NCI-H1694 treated with DMSO at 0.1 percent for 48 hours (cell line): ENCODE measurements at places on chromosomes 4 and X.

GRCh38 chr4:103091601-103092223 is 7.9 kb downstream of the BDH2 start:
- peak; percentile 53 for DNase-seq

DNA sequence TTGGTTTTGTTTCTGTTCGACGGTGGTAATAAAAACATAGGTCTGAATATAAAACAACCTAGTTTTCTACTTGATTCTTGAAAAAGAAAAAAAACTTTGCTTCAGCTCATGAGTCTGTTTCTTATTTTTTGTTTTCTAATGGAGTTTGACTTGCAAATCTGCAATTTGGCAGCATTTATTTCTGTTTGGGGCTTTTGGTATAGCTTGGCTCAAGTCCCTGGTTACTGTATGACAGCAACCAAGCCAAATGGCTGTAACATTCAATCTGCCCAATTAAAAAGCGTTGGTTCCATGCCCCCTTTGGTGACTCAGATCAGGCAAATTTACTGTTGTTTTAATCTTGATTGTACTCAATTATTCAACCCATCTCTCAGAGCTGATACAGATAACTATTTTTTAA is 263.4 kb downstream of the GRIA3 start:
- no peak for DNase-seq

- no peak for DNase-seq
These were observed 65.5 kb upstream of the TRIM2 start for GRCh38 chr4:153138736-153139135.

GRCh38 chr4:123913598-123913997 is 517.0 kb downstream of the SPRY1 start:
- DNase-seq = no peak

DNA sequence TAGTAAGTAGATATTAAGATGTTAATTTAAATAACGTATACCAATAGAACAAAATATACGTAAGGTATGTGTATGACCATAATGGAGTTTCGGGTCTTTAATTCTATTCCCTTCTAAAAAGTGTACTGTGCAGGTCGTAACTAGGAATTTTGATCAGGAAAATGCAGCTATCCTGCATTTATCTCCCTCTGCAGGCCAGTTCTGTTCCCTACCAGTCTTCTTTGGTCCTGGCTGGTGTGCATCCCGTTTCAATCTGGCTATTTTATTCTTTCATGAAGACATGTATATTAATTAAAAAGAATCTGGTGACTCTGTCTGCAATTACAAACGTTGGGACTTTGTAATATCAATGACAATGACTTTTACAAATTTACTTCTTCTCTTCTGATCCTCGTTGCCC is 534.1 kb upstream of the AADAT start:
- DNase-seq = no peak

GRCh38 chrX:22689290-22689689 is 310.5 kb upstream of the DDX53 start:
- no peak for DNase-seq

DNA sequence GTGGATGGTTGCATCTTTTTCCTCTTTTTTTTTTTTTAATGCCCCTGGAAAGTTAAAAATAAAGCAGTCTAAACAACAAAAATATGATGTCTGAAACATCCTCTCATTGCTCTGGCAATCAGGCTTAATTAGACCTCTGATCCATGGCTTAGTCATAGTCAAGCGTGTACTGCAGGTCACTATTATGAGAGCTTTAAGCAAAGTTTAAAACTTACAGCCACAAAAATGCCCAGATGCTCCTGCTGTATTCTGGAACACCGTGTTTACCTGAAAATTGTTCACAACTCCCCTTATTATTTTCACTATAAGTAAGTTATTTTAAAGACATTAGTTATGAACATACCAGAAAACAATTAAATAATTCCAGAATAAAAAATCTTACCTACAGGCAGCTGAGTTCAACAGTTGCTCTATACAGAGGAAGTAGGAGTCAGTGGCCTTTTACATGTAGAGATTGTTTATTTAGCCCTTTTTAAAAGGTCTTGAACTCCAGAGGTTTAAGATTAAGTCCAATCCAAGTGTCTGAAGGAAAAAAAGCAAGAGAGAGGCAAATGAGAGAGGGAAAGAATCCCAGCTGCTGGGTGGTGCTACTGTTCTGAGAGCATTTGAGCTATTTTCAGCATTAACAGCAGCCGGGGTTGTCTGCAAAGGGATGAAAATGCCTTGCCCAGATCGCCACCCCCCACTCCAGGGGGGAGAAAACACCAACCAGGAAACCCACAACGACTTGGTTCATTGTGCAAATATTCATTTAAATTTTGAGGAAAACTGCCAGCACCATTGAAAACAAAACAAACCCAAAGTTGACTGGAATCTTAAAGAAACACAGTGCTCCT is 36.9 kb downstream of the SORBS2 start:
- DNase-seq = no peak

DNA sequence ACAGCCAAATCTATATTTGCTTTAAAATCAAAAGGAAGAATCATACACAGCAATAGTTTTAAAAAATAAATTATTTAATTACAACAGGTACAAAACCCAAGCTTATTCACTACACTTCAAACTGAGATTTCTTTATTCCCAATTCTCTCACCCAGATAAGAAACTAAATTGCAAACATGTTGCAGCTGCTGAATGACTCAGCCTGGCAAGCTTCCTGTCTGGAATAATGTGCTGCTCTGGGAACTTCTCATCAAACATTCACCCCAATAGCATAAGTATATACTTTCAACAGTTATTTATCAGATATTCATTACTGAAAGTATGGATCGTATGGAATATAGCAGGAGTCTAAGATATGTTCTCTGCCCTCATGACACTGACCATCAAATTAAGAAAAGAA is 43.0 kb upstream of the GABRA2 start:
- DNase-seq = no peak

GRCh38 chr4:109672169-109672930 is 30.9 kb downstream of the CASP6 start:
- no peak for DNase-seq

DNA sequence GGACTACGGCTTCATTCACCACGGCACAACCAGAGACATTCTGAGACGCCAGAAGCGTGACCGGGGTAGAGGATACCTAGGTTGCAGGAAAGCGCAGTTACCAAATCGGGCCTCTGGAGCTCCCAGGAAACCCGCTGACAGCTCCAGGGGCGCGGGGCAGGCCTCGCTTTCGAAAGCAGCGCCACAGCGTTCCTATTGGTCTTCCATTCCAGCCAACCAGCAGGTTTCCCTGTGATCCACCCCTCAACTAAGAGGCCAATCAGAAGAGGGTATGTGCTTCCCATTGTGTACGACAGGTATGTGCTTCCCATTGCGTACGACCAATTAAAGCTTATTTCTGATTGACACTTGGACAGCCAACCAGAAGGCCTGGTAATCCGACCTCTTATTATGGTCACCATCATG is 14.9 kb downstream of the SNX12 start:
- no peak for DNase-seq

- no peak for DNase-seq
These were observed 98.5 kb upstream of the MAGEB16 start for GRCh38 chrX:35699642-35700041.

DNA sequence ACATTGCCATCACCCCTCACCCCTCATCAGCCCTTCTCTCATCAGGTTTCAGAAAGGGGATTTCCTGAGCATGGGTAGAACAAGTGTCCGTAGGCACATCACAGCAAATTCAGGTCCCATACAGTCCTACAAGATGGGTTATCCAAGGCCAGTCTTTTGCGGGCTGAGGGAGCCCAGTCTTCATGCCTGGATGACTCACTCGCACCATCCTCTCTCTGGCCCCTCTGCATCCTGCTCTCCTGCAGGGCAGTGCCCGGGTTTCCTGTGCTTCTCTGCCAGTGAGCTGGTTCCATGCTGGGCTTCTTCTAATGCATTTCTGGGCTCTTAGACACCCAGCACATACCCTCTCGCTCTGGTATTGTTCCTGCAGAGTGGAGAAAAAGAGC is 7.3 kb upstream of the INTS6L start:
- DNase-seq = no peak

DNA sequence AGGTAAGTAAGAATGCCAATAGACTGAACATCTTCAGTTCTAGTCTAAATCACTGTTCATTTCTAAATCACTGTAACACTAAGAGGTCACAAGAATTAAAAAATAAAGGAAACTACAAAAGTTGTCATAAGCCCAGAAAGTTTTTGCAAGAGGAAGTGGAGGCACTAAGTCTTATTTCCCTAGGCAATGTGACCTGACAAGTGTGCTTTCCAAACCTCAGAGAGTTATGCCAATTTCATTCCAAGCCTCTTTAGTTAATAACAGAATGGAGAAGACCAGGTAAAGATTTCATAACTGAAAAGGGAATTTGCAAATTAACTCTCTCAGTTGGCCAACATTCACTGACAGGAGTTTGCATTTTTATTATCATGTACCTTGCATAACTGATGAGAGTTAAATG is 40.5 kb downstream of the BBS12 start:
- no peak for DNase-seq

- DNase-seq = no peak
These were observed 899.5 kb upstream of the INTU start for GRCh38 chr4:126733301-126733700.
